ENCODE measurements at places on chromosomes 16 and 17.

GRCh38 chr17:16989953-16990860 lies 18.3 kb upstream of the TNFRSF13B start:
- no peak for ATAC-seq

- peak; percentile 76 for ATAC-seq
Observed at GRCh38 chr17:50064253-50065001, 8.5 kb downstream of the ITGA3 start.

DNA sequence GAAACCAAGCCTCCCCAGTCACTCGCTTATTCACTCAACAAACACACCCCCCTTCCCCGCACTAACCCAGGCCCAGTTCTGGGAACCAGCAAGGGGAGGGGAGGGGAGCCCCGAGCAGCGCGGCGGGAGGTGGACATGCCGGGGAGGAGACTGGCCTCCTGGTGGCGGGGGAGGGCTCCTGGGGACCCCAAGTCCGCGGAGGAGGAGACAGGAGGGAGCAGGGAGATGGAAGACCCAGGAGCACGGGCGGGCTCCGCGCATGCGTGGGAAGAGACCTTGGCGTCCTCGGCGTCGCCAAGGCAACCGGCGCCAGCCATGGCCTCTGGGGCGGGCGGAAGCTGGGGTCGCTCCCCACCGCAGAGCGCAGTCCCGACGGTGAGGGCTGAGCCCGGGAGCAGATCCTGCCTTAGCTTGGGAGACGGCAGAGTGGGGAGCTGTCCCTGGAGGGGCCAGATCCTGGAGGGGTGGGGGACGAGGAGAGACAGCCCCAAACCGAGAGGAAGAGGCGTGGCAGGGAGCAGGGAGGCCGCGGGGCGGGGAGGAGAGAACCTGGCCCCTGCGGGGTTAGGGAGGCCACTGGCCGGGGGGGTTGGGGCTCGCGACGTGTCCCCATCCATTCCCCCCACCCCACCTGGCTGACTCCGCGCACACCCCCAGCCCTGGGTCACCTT lies at the start of gene PRR29:
Gene PRR29, plus strand, starts transcription at position 302 of the 671 bp plus-strand sequence. Its CDS starts 14 bp downstream, at position 316.
- ATAC-seq, result peak; percentile 94

GRCh38 chr17:13634021-13634420 lies 32.3 kb upstream of the HS3ST3A1 start:
- no peak for ATAC-seq

DNA sequence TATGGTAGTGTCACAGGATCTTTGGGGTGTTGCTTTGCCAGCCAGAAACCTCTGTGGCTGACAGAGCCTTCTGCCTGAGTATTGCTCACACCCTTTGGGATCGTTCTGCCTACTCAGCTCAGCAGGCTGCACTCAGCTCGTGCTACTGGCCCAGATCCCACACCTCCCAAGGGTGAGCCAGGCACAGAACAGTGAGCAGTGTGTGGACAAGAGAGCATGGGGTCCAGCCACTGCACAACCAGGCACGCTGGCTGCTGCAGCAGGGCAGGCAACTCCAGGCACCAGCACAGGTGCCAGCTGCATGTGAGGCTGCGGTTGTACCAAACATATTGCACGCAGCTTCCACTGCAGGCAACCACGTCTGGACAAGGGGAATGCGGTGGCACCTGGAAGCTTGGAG lies 84.9 kb downstream of the CYB561 start:
- ATAC-seq, result no peak

DNA sequence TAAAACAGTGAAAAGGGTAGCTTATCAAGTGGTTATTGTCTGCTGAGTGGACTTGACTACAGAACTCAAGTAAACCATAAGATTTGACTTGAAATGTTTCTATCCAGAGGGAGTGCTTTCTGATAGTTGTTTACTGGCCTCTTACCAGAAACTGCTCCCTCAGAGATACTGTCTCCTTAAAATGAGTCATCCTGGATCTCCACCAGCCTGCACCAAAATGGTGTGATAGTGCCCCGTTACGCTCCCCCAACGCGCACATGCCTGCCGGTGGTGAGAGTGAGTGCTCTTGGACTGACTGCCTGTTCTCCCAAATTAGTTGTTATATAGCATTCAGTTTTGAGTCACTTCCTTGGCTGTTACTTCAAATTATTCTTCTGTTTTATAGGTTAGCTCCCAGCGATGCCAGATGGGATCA lies 22.9 kb downstream of the PRCD start:
- ATAC-seq, result no peak

GRCh38 chr17:79944251-79944812 lies 91.3 kb downstream of the TBC1D16 start:
- ATAC-seq, result no peak

- ATAC-seq, result no peak
Observed at GRCh38 chr17:72426321-72426720, 305.5 kb downstream of the SOX9 start.

DNA sequence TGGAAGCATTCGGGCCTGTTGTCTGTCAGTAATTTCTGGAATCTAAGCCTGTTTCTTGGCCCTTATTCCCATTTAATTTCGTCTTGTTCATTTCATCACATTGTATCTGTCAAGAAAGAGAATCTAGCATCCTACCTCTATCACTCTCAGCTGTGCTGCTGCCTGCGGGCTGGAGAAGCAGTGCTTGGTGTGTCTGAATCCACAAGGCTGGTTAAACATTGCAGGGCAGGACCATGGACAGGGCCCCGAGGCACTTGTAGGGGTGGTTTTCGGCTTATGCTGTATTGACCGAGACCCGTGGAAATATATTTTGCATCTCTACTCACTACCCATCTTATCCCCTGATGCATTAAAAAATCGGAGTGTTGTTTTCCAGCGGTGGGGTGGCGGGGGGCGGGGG lies 3.1 kb downstream of the RAB11FIP4 start:
- ATAC-seq, result peak; percentile 54

GRCh38 chr16:85402910-85403692 lies 210.0 kb upstream of the GSE1 start:
- peak; percentile 18 for ATAC-seq

- no peak for ATAC-seq
Observed at GRCh38 chr17:14797021-14797420, 468.1 kb downstream of the PMP22 start.

- no peak for ATAC-seq
Observed at GRCh38 chr17:32215696-32216095, 49.9 kb upstream of the RHBDL3 start.

DNA sequence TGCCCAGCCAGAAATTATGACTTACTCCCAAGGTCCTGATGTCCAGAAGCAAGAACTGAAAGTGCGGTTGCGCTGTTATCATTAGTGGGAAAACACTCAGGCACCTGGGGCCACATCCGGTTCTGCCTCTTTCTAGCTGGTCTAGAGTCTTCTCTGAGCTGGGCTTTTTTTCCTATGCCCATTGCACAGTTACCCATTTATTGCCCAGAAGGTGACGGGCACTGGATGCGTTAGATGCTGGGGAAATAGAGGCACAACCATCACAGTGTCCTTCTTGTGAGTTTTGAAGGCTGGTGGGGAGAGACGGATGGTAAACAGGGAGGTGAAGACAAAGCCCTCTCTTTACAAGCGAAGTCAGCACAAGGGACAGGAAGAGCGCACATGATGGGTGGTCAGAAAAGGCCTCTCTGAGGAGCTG lies 37.7 kb downstream of the PLCG2 start:
- no peak for ATAC-seq

GRCh38 chr17:8806926-8807550 lies 7.9 kb upstream of the MFSD6L start:
- peak; percentile 38 for ATAC-seq

DNA sequence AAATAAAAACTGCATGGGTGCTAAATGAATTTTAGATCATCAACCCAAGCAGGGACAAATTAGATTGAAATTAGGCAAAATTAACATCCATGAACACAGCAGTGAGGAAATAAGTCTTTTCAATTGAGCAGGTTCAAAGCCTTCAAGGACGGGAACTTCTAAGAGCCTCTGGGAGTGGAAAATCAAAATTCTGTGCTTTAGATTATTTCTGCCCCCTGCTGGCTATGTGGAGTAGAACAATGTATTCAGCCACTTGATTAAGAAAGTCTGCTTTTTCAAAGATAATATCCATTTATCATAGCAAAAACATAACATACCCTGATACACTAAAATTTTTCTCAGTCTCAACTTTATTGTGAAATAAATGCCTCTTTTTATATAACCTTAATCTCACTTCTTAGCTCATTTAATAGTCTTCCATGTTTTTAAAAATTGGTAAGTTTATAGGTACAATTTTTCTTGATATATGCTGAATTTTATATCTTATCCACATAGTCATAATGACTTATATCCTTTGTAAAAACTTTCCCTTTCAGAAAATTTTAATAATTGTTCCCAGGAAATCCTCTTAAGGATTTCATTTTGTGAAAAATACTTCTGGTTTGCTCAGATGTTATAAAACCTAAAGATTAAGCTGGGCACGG lies 28.1 kb upstream of the NOL11 start:
- no peak for ATAC-seq

GRCh38 chr17:65811043-65811442 lies 249.6 kb upstream of the AXIN2 start:
- no peak for ATAC-seq

DNA sequence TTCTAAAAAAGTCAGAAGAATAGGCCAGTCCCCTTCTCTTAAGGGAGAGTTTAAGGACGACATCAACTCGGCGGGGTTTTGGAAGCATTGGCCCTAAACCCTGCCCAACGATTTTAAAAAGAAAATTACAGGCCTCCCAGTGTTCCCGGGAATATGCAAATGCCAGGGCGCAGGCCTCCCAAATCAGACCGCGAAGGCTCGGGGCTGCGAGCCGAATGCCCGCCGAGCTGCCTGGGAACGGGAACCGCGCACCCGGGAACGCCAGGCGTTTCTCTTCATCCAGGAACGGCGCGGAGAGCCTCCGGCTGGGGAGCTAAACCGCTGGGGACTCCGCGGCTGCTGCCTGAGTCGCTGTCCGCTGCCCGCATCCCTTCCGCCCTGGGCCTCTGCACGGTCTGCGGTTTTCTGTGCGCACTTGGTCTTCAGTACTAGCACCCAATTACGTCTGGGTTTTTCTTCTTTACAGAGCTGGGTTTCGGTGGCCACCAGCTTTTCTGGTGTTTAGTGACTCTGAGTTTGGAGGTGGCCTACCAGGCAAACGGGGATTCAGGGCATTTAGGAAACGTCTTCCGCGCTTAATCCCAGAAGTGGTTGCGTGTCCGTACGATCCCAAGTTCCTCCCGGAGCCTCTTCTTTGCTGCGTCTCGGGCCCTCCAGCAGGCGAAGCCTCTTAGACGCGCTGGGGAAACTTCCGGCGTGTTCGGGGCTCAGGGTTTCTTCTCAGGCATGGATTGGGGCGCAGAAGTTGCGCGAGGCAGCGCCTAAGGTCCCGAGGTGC lies 5.7 kb downstream of the IRX5 start:
- no peak for ATAC-seq

- ATAC-seq, result no peak
Observed at GRCh38 chr17:38706505-38707216, 1.6 kb downstream of the MLLT6 start.

- ATAC-seq, result no peak
Observed at GRCh38 chr17:29583324-29584248, 5.9 kb downstream of the GIT1 start.

- ATAC-seq, result peak; percentile 100
Observed at GRCh38 chr17:77535892-77536291, 395.1 kb downstream of the SEC14L1 start.

DNA sequence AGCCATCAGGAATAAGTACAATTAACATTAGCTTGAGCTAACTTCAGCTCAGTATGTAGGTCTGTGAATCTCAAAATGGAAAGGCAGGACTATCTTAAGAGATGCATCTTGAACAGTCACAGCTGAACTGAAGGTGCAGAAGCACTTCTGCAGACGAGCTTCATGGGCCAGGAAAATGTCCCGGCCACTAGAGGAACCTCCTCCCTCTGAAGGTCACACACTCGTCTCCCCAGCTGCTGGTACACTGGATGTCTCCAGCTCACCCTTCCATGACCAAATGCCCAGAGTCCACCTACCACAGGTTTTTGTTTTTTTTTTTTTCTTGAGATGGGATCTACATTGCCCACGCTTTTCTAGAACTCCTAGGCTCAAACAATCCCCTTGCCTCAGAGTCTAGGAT lies 33.2 kb downstream of the WDR59 start:
- no peak for ATAC-seq

DNA sequence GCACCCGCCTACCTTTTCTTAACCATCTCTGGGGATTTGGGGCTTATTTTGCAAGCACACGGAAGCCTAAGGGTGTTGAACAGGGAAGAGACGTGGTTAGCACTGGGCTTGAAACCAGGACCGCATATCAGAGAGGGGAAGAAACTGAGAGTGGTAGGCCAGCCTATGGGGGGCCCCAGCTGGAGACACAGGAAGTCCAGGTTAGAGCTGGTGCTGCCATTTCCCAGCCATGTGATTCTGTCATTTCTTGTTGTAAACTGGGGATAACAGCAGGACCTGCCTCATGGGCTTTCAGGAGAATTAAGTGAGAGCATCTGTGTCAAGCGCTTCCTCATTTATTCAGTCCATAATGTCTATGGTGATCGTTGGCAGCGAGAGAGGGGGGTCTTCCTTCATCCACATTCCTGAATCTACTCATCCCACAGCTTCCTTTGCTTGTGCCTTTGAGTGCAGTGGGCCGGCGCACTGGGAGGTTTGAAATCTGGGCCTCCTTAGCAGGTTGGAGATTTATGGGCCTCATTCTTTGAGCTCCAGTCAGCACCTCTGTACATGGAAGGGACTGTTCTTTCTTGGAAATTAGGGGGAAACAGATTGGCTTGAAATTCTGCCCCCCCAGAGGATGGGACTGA lies 20.1 kb downstream of the NKD1 start:
- peak; percentile 65 for ATAC-seq

GRCh38 chr17:15981208-15981607 lies 18.3 kb downstream of the ZSWIM7 start:
- no peak for ATAC-seq

DNA sequence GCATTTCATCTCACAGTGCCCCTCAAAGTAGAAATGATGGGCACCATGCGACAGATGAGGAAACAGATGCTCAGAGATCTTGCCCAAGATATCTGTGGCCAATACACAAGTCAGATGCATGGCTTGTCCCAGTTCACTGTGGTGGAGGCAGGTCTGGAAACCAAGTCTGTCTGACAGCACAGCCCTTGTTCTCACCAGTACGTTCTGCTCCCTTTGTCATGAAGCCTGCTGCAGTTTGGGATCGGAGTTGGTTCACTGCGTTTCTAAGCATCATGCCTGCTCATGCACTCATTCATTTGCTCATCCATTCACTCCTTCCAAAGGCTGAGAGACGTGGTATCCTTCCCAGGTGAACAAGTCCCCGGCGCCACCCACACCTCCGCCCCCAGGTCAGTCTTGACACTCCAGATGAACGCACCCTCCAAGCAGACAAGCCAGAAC lies 27.2 kb upstream of the MEAK7 start:
- ATAC-seq, result no peak

DNA sequence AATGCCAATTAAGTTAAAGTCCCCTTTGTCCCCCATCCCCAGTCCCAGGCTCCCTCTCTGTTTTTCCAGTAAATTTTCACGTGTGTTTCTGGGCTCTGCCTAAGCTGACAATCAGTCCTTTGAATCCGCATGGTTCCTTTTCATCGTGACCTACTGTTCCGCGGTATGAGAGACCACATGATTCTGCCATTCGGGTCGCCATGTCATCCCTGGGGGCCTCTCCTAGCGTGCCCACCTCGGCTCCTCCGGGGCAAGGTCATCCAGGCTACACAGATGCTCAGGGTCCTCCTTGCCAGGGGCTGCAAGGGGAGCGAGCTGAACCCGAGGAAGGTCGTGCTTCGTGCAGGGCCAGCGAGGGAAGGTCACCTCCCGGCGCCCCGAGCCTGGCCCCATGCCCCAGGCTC lies 157.6 kb downstream of the RAB11FIP4 start:
- ATAC-seq, result peak; percentile 19

GRCh38 chr17:37640015-37640414 lies 3.2 kb downstream of the DDX52 start:
- ATAC-seq, result no peak

- ATAC-seq, result no peak
Observed at GRCh38 chr17:34248511-34249024, 6.5 kb upstream of the CCL2 start.
